Activated CD4-positive, alpha-beta memory T cell treated with anti-CD3 and anti-CD28 coated beads, Interleukin-2, amount 10 ng/mL, durations not matched to agents 7 days and 5 days (primary cell): ENCODE measurements at places on chromosomes 3 and 15.

- no peaks in the 10 kb centered on the region for H3K27me3 ChIP-seq
- H3K27ac ChIP-seq: no peak overlapping the region
- H3K4me1 ChIP-seq: no peaks in the 10 kb centered on the region
- DNase-seq: no peak
- H3K4me3 ChIP-seq: no peak overlapping the region
These were observed 35.8 kb downstream of the SCG5 start for GRCh38 chr15:32677238-32677750.

DNA sequence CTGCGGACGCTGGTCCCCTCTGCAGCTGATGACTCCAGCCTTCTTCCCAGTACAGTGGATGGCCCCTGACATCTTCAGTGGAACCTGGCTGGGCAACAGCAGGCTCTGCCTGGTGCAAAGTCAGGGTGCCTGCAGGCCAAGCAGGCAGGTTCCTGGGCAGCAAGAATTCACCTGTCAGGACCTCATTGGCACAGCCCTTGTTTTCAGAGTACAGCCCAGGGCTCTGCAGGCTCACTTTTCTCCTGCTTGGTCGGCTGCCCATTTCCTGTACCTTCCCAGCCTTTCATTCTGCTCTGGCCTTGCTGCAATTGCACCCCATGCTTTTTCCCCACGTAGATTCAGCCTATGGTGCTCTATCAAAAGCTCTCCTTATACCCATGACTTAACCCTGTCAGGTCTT is 56.0 kb downstream of the LRTM1 start:
- no peak for DNase-seq
- no peak overlapping the region for H3K4me3 ChIP-seq
- no peak overlapping the region for H3K27ac ChIP-seq
- no peaks in the 10 kb centered on the region for H3K27me3 ChIP-seq
- no peaks in the 10 kb centered on the region for H3K36me3 ChIP-seq

- DNase-seq: no peak
- H3K4me1 ChIP-seq: peaks cover 21% of the 10 kb centered on the region
- no peaks in the 10 kb centered on the region for H3K27me3 ChIP-seq
- H3K36me3 ChIP-seq: peaks cover 77% of the 10 kb centered on the region
These were observed 137.5 kb upstream of the SLC2A2 start for GRCh38 chr3:171164067-171164465.

- no peak overlapping the region for H3K4me3 ChIP-seq
- H3K36me3 ChIP-seq: no peaks in the 10 kb centered on the region
- H3K27me3 ChIP-seq: peaks cover 12% of the 10 kb centered on the region
- no peak overlapping the region for H3K27ac ChIP-seq
These were observed 35.5 kb downstream of the GADL1 start for GRCh38 chr3:30858894-30859389.

DNA sequence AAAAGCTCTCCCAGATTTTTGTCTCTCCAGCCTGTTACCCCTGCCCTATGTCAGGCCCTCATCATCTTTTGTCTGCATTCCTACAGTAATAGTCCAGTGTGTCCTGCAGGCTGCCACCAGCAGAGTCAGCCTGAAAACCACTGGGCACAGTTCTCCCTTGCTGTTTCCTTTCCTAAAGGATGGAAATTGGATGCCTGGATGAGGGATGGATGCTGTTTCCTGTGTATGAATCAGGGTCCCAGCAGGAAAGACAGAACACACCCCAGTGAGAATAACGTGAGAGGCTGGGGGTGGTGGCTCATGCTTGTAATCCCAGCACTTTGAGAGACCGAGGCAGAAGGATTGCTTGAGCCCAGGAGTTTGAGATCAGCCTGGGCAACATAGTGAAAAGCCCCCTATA is 3.3 kb upstream of the SNX33 start:
- no peak overlapping the region for H3K4me3 ChIP-seq
- H3K36me3 ChIP-seq: peaks cover 3% of the 10 kb centered on the region
- DNase-seq: no peak
- H3K27me3 ChIP-seq: peaks cover 10% of the 10 kb centered on the region
- H3K4me1 ChIP-seq: peaks cover 19% of the 10 kb centered on the region

- H3K4me1 ChIP-seq: no peaks in the 10 kb centered on the region
- no peak overlapping the region for H3K4me3 ChIP-seq
- no peak overlapping the region for H3K27ac ChIP-seq
- peaks cover 7% of the 10 kb centered on the region for H3K27me3 ChIP-seq
- no peak for DNase-seq
- H3K36me3 ChIP-seq: no peaks in the 10 kb centered on the region
These were observed 234.8 kb upstream of the NR2E3 start for GRCh38 chr15:71575474-71576045.

DNA sequence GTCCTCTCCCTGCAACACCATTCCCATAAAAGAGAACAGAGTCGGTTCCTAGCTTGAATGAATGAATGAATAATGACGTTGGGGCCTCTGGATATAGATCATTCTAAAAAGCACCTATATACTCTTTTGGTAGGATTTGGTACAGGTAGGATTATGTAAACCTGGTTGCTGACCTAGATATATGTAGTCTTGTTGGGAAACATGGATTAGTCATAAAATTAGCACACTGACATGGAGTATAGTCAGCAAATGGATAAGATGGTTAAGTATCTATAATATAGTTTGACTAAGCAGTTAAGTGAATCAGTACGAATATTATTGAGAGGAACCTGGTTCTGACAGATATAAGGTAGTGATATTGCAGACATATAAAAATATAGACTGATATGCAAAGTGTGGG is 142.5 kb downstream of the FILIP1L start:
- H3K27me3 ChIP-seq: no peaks in the 10 kb centered on the region
- no peak overlapping the region for H3K4me3 ChIP-seq
- H3K27ac ChIP-seq: no peak overlapping the region
- no peak for DNase-seq
- H3K36me3 ChIP-seq: no peaks in the 10 kb centered on the region

- H3K4me3 ChIP-seq: no peak overlapping the region
- H3K27me3 ChIP-seq: no peaks in the 10 kb centered on the region
- H3K36me3 ChIP-seq: no peaks in the 10 kb centered on the region
- no peaks in the 10 kb centered on the region for H3K4me1 ChIP-seq
These were observed 221.0 kb downstream of the RSRC1 start for GRCh38 chr3:158330870-158331269.

DNA sequence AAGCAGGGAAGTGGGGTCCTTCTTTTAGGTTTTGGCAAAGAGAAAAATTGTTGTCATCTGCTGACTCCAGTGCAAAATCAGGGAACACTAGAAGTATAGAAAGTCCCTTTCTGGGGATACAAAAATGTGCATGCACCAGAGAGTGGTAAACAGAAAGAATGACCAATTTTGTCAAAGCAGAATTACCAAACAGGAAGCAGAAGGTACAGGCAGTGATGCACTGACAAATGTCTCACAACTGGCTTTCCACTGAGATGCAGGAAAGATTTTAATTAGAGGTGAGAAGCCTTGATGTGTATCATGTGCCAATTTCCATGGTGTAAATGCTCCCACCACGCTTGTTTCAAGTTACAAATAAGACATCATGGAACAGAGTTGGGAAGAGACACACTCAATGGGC is 66.0 kb downstream of the TRIM69 start:
- peaks cover 13% of the 10 kb centered on the region for H3K4me1 ChIP-seq
- H3K27ac ChIP-seq: no peak overlapping the region
- H3K27me3 ChIP-seq: peaks cover 3% of the 10 kb centered on the region
- H3K36me3 ChIP-seq: no peaks in the 10 kb centered on the region
- no peak for DNase-seq

DNA sequence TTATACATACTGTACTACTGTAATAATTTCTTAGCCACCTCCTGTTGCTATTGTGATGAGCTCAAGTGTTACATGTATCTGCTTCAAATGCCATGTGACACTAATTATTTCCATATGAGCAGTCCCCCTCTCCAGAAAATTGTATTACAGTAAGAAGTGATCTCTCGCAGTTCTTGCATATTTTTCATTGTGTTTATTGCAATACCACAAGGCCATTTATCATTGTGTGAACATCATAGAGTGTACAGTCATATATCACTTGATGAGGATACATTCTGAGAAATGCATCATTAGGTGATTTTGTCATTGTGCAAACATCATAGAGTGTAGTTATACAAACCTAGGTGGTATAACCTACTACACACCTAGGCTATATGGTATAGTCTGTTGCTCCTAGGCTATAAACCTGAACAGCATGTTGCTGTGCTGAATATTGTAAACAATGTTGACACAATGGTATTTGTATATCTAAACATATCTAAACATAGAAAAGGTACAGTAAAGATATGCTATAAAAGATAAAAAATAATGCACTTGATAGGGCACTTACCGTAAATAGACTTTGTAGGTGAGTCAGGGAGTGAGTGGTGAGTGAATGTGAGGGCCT is 189.6 kb upstream of the MLF1 start:
- no peaks in the 10 kb centered on the region for H3K4me1 ChIP-seq
- no peak for DNase-seq
- no peaks in the 10 kb centered on the region for H3K36me3 ChIP-seq
- no peak overlapping the region for H3K27ac ChIP-seq
- no peaks in the 10 kb centered on the region for H3K27me3 ChIP-seq

- DNase-seq: no peak
- H3K27ac ChIP-seq: no peak overlapping the region
- H3K4me1 ChIP-seq: peaks cover 42% of the 10 kb centered on the region
- no peaks in the 10 kb centered on the region for H3K27me3 ChIP-seq
- H3K4me3 ChIP-seq: no peak overlapping the region
These were observed 54.6 kb downstream of the MB21D2 start for GRCh38 chr3:192863091-192863420.

DNA sequence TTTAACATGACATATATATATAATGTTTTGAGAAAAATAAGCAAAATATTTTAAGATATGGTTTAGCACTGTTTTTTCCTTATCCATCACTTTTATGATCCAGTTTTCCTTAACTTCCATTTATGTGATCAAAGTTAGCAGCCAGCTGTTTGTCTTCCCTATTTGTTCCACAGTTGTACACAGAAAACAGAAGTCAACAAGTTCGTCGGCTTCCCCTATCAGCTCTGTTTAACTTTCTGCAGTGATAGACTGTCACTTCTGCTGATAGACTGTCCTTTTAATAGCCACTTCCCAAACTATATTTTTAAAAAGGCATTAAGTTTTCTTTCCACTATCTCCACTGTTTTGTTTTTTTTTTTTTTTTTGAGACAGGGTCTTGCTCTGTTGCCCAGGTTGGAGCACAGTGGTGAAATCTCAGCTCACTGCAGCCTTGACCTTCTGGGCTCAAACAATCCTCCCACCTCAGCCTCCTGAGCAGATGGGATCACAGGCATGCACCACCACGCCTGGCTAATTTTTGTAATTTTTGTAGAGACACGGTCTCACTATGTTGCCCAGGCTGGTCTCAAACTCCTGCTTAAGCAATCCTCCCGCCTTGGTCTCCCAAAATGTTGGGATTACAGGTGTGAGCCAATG is 7.2 kb downstream of the FSD2 start:
- no peaks in the 10 kb centered on the region for H3K4me1 ChIP-seq
- H3K27ac ChIP-seq: no peak overlapping the region
- H3K4me3 ChIP-seq: no peak overlapping the region
- DNase-seq: no peak
- H3K27me3 ChIP-seq: peaks cover 39% of the 10 kb centered on the region

- H3K36me3 ChIP-seq: peaks cover 36% of the 10 kb centered on the region
- no peak overlapping the region for H3K4me3 ChIP-seq
- no peaks in the 10 kb centered on the region for H3K27me3 ChIP-seq
- no peak overlapping the region for H3K27ac ChIP-seq
- H3K4me1 ChIP-seq: no peaks in the 10 kb centered on the region
These were observed 41.4 kb upstream of the BSN start for GRCh38 chr3:49512781-49513355.

DNA sequence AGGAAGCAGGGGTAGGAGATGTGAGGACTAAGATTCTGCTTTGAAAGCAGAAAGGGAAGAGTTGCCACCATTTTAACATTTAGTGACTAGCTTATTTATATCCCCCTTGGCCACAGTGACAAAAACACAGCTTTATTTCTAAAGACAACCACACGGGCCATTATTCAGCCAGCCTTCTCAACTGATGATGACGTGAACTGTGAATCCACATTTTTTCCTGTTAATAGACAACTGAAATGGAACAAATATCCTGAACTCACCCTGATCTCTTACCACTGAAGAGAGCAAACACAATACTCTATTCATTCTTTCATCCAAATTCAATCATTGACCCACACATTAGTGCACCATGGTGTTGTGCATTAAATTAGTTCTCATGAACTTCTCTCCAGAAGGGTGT is 145.1 kb downstream of the TNIK start:
- peaks cover 8% of the 10 kb centered on the region for H3K36me3 ChIP-seq
- H3K4me3 ChIP-seq: no peak overlapping the region
- no peak for DNase-seq
- H3K27me3 ChIP-seq: no peaks in the 10 kb centered on the region
- H3K27ac ChIP-seq: no peak overlapping the region

GRCh38 chr3:4831580-4831950 is 147.7 kb upstream of the BHLHE40 start:
- peak; percentile 58 for DNase-seq
- H3K4me3 ChIP-seq: peak overlapping the region; percentile 81
- H3K27me3 ChIP-seq: no peaks in the 10 kb centered on the region
- peak overlapping the region; percentile 99 for H3K27ac ChIP-seq
- peaks cover 70% of the 10 kb centered on the region for H3K36me3 ChIP-seq
- peaks cover 91% of the 10 kb centered on the region for H3K4me1 ChIP-seq

DNA sequence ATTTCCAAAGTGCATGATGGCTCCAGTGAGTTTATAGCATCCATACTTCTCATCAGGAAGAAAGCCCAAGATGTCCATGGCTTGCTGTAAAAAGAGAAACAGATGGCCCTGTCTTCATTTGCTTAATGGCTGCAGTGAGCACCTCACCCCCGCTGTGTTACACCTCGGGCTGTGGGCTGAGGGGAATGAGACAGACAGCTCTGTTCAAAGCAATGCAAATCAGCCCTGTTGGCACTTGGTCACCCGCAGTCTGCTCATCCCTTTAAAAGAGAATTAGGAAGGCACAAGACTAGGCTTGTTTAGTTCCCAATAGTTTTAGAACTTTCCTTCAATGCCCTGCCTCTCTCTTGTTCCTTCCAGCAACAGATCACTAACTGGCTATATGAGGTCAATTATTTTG is 25.2 kb downstream of the MYH15 start:
- no peaks in the 10 kb centered on the region for H3K36me3 ChIP-seq
- DNase-seq: no peak
- no peaks in the 10 kb centered on the region for H3K27me3 ChIP-seq
- peaks cover 4% of the 10 kb centered on the region for H3K4me1 ChIP-seq

- H3K36me3 ChIP-seq: peaks cover 14% of the 10 kb centered on the region
- no peaks in the 10 kb centered on the region for H3K27me3 ChIP-seq
- DNase-seq: no peak
- H3K4me1 ChIP-seq: peaks cover 2% of the 10 kb centered on the region
- H3K27ac ChIP-seq: no peak overlapping the region
These were observed 32.2 kb upstream of the SEC22A start for GRCh38 chr3:123169492-123169929.

DNA sequence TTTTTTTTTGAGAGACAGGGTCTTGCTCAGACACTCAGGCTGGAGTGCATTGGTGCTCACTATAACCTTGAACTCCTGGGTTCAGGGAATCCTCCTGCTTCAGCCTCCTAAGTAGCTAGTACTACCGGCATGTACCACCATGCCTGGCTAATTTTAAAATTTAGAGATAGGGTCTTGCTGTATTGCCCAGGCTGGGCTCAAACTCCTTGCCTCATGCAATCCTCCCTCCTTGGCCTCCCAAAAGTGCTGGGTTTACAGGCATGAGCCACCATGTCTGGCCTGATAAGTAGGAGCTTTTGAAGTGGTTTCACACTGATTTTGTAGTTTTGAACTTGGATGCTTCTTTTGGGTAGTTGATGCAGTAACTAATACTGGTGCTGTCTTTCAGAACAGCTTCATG is 7.8 kb downstream of the MAP2K1 start:
- H3K27me3 ChIP-seq: no peaks in the 10 kb centered on the region
- H3K4me1 ChIP-seq: peaks cover 67% of the 10 kb centered on the region
- H3K36me3 ChIP-seq: peaks cover 53% of the 10 kb centered on the region
- H3K4me3 ChIP-seq: no peak overlapping the region
- H3K27ac ChIP-seq: peak overlapping the region; percentile 21

GRCh38 chr3:171200052-171200749 is 173.7 kb upstream of the SLC2A2 start:
- DNase-seq: no peak
- peaks cover 61% of the 10 kb centered on the region for H3K36me3 ChIP-seq
- no peaks in the 10 kb centered on the region for H3K27me3 ChIP-seq
- H3K27ac ChIP-seq: no peak overlapping the region
- H3K4me3 ChIP-seq: no peak overlapping the region
